ENCODE measurements at places on chromosomes 4 and X.

DNA sequence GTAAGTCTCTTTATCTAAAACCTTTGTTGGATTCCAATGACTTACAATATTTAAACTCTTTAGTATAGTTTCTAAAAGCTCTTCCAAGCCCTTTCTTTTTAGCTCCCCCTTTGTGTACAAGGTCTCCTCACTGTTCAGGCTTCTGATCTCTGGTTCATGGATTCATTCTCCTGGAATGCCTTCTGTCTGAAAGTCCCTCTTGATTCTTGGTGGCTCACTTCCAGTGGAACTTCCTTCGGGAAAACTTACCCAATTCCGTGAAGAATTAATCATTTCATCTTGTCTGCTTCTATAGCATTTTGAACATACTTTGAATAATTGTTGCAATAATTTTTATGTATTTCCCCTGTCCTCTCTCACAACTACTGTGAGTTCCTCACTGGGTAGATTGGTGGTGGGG lies 3.6 kb downstream of the ARHGAP24 start:
- no peak for DNase-seq

- no peak for DNase-seq
Measured at GRCh38 chr4:132572210-132572609, 576.9 kb upstream of the PCDH10 start.

DNA sequence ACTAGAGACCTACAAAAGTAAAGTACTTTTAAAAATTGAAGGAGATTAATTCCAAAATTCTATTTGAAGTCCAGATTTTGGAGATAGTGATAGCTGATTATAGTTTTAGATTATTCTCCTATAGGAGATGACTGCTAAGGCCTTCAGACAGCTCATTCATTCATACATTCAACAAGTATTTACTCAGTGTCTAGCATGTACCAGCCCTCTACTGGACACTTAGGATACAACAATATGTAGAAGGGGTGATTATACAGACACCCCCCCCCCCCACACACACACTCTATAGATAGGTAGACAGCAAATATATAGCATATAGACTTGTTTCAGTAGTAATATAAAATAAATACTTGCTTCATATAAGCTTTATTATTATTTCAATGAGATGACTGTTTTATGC lies 60.4 kb upstream of the TAF9B start:
- no peak for DNase-seq

DNA sequence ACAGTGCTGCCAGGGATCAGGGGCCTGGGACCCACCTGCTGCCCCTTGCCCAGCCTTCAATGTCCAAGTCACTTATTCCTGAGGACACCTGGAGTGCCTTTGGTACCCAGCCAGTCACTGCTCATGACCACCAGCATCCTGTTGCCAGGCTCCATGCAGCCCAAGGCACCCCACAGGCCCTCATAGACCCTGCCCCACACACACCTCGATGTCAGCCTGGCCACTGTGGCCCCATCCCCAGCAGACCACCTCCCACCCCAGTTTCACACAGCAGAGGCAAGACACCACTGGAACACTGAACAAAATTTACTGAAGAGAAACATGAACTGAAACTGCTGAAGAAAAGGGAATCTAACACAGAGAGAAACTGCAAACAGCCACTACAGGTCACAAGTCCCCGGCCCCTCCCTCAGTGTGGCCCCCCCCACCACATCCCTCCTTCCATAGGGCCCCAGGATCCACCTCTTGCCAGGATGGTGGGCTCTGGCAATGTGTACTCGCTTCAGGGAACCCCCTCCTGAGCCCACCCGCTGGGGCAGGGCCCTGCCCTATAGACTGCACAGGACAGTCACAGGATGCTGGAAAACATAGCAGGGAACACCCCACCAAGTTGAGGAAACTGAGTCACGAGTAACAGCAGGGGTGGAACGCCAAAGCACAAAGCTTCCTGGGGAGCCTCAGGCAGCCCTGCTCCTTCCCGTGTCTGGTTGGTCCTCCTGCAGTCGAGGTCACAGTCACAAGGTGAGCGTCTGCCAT lies 5.2 kb downstream of the PNMA5 start:
- DNase-seq: no peak

DNA sequence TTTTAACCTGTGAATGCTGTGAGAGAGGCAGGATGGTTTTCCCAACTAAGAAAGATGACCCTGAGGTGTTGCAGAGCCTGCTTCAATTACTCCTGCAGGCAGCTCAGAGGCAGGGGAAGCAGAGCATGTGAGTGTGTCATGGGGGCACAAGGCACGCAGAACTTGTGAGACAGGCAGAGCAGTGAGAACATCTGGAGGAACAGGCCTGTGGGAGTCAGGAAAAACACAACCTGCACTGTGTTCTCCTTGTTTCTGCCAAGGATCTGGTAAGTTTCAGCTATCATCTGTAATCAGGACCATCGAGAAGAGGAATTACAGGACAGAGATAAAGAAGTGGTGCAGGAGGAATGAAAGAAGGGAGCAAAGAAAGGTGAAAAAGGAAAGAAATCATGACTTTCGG lies 741.8 kb upstream of the INTU start:
- no peak for DNase-seq

DNA sequence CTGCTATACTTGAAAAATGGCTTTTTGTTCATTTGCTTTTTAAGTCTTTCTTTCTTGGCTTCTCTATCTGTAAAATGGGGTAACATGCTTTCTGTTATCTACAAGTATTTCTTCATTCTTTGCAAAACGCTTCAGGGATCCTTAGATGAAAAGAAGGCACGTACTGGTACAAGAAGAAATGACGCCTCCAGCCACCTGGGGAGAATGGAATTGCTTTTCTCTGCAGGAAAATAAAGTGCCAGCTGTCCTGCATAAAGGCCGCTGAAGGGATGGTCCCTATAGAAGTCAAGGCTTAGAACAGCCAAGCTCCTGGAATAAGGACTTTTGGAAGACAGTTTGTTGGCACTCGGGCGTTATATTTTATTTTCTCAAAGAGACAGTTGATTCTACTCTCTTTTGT lies 210.8 kb upstream of the RASGEF1B start:
- DNase-seq: no peak

GRCh38 chr4:2432991-2433530 lies 14.3 kb downstream of the CFAP99 start:
- DNase-seq: no peak

DNA sequence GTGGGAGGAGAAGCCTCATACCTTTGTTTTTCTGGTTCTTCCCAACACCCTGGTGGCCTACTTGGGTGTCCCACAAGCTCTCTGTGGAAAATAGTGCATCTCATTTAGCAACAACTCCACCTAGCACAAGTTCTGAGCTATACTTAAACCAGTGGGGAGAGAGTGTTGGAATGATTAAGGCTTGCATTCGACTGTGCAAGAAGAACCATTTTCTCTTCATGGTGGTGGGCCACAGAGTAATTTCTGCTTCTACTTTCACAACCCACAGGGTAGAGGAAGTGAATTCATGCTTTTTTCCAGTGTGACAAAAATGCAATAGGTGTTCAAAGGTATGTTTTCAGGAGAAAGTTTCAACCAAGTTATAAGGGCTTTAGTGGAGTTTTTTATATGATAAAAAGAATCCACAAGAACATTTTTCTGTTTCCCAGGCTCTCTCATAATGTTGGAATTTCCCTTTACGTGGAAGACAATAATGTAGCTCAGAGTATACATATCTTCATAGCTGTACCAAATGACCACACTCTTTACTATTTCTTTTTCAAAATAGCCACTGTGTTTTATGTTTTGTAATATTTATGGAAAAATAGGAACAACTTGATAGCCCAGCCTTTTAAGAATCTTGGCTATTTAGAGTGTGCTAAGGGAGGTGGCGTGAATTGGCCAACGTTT lies 80.3 kb upstream of the HHIP start:
- no peak for DNase-seq

- DNase-seq: no peak
Measured at GRCh38 chrX:120499301-120500072, 30.4 kb upstream of the LAMP2 start.

DNA sequence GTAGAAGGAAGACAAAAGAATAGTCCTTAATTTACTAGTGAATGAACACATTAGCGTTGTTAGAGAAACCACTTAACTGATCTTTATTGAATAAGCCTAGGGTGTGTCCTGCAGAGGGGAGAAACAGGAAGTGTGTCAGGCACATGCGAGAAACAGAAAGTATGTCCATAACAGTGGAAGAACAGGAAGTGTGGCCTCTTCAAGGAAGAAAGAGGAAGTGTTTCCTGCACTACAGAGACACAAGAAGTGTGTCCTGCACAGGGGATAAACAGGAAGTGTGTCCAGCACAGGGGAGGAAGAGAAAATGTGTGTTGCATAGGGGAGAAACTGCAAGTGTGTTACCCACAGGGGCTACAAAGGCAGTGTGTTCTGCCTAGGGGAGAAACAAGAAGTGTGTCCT lies 539.6 kb upstream of the PRKX start:
- no peak for DNase-seq

GRCh38 chr4:137621056-137621455 lies 88.8 kb upstream of the PCDH18 start:
- no peak for DNase-seq

- no peak for DNase-seq
Measured at GRCh38 chrX:119655125-119655524, 37.8 kb downstream of the SEPTIN6 start.

DNA sequence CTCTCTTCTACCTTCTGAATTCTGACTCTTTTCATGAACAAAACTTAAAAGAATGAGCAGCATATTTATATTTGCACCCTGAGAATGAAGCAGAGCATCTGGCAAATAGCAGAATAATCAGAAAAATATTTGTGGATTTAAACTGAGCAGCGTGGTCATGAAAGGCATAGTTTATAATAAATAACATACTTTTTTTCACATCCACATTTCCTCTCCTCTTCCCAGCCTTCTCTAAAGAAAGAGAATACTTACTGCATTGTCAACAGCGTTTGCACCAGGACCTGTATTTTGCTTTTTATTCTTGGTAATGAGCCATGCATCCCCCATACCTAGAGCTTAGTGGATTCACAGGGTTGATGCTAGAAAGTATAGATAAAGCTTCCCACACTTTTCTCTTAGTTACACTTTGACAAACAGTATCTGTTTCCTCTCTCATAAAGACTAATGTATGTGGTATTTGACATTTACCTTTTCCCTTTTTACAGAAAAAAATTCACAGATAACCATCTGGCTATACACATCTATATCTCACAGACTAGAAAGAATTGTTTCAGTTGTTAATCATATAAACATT lies 131.5 kb downstream of the PRSS12 start:
- DNase-seq: no peak

DNA sequence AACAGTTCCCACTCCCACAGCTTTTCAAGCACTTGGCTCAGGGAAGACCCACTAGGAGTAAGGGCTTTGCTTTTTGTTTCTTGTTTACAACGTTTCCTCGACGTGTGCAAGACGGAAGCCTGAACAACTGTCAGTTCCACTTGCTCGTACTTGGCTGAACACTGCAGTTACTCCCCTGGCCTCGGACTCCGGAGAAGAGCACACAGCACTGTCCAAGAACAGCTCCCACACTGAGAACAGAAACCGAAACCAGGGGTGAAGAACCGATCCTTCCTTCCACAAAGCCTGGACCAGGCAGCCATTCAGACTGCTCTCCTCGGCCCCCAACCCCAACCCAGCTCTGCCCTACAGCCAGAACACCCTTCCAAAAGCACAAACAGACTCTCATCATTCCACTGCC lies 25.5 kb downstream of the IRF2 start:
- peak; percentile 24 for DNase-seq

DNA sequence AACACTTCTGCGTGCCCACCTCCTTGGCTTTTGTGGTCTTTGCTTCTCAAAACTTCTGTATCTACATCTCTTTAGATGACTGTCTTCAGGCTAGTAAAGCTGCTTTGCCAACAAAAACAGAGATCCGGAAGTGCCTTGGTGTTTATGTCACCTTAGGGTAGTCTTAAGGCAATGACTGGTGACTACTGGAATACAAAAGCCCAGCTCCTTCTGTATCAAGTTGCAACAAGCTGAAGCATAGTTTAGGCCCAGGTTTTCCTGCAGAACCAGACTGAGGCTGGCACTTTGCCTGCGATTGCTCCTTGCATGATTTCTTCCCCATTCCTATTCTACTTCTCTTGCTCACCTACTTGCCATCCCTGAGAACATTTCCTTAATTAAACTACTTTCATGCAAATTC lies 333.8 kb downstream of the DMD start:
- DNase-seq: no peak

- peak; percentile 48 for DNase-seq
Measured at GRCh38 chrX:2707334-2707760, 16.3 kb downstream of the CD99 start.

DNA sequence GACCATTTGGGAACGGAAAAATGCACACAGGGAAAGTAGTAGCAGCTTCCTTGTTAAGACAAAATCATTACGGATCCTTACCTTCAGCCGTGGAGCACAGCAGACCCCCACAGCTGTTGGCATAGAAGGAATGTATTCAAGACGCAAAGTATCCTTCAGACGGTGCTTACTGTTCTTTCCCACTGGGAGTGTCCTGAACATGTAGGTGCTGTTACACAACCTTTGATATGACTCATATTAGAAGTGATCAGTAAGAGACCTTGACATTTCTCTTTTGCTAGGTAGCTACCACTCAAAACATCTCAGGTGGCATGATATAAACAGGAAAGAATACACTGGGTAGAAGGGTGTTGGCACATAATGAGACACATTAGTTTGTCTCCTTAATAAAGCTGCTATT lies 154.0 kb upstream of the FMR1 start:
- DNase-seq: no peak

- no peak for DNase-seq
Measured at GRCh38 chr4:52903273-52903672, 41.2 kb downstream of the RASL11B start.
